ENCODE measurements at places on chromosomes 2 and 18.

DNA sequence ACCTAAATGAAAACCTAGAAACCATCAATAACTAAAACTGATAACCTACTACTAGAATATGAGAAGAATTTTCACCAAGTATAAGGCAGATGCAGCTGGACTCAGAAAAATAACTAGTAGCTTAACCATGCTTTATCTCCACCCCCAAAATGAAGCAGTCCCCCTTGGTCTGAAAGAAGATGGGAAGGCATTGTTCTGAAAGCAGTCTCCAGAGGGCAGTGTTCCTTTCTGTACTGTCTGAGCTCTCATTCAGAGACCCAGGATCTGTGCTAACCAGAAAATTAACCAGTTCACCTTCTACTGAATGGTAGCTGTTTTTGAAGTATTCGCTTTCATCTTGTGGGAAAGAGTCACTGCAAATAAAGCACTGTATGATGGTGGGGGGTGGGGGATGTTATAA, 273.0 kb downstream of the PDE11A start:
- DNase-seq = no peak

DNA sequence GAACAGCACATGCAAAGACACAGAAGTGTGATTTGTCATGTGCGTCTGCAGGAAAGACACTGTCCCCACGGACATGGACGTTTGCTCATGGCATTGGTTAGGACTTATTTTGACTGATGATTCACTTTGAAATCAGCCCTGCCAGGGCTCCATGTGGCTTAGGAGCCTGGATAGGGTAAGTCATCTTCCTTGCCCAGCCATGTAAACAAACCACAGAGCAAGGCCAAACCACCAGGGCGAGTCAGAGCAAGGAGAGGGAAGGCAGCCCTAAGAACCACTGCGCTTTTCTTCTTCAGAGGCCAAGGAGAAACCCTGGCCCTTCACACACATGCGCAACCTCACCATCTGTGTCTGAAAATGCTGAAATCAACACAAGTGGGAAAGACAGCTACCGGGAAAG, 88.8 kb downstream of the GFPT1 start:
- DNase-seq = no peak

GRCh38 chr18:10560452-10561045, 34.7 kb downstream of the NAPG start:
- peak; percentile 16 for DNase-seq

GRCh38 chr2:122366969-122367645, 611.7 kb downstream of the TSN start:
- DNase-seq = no peak

DNA sequence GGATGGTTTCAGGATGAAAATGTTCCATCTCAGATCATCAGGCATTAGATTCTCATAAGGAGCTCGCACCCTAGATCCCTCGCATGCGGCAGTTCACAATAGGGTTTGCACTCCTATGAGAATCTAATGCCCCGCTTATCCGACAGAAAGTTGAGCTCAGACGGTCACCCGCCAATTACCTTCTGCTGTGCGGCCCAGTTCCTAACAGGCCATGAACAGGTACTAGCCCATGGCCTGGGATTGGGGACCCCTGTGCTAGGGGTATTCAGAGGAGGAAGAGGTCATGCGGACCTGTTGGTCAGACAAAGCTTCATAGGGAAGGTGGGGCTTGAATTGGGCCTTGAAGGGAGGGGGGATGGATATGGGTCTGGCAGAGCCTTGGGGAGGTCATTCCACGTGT, 4.4 kb upstream of the BUB1 start:
- DNase-seq = no peak

DNA sequence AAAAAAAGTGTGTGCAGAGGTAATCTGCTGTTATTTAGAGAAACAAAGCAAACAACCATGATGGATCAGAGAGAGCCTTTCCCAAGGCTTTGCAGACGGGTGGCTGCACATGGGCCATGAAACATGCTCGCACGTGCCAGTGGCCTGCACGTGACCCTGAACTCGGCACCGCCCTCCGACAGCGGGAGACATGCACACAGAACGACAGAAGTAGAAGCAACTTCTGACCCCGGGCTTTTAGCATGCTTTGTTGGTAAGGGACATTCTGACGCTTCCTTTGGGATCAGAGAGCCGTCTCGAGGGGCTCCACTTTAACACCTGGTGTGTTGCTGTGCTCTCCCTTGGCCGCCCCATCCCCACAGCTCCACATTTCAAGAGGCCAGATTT, 112.5 kb downstream of the KCNF1 start:
- DNase-seq = no peak

GRCh38 chr18:57230861-57231585, 84.1 kb downstream of the BOD1L2 start:
- DNase-seq = no peak

DNA sequence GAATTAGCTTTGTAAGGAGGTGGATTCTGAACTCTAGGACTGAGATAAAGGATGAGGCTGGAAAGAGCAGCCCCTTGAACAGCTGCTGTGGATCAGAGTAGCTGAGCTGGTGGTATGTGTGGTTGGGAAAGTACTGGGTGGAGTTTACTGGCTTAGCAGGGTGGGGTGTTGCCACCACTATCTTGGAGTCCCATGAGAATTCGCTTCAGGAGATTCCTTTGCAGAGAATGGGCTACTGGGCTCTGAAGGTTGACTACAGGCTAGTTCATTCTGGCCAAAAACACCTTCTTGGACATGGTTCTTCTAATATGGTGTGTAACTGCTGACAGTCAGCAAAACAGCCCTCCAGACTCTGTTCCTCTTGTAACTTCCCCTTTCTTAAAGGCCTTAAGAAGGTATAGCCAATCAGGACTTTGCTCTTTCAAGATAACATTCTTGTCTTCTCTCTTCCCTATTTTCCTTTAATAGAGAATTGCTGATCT, 52.7 kb downstream of the TET3 start:
- no peak for DNase-seq

GRCh38 chr2:157329524-157329923, 3.9 kb upstream of the ERMN start:
- no peak for DNase-seq

- DNase-seq = no peak
Measured at GRCh38 chr2:199443589-199444130, 14.1 kb downstream of the SATB2 start.

DNA sequence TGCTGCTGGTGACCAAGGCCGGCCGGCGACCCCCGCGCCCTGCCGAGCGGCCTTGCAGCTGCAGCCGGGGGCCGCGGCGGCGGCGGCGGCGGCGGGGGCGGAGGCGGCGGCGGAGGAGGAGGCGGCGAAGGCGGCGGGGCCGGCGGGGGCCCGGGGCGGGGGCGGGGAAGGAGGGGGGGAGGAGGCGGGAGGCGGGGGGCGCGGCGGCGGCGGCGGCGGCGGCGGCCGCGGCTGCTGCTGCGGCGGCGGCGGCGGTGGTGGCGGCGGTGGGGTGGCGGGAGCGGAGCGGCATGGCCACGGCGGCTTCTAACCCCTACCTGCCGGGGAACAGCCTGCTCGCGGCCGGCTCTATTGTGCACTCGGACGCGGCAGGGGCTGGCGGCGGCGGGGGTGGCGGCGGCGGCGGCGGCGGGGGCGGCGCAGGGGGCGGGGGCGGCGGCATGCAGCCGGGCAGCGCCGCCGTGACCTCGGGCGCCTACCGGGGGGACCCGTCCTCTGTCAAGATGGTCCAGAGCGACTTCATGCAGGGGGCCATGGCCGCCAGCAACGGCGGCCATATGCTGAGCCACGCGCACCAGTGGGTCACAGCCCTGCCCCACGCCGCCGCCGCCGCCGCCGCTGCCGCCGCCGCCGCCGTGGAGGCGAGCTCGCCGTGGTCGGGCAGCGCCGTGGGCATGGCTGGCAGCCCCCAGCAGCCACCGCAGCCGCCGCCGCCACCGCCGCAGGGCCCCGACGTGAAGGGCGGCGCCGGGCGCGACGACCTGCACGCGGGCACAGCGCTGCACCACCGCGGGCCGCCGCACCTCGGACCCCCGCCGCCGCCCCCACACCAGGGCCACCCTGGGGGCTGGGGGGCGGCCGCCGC, 1.5 kb downstream of the POU3F3 start:
- no peak for DNase-seq

- DNase-seq = no peak
Measured at GRCh38 chr2:231597014-231597611, 4.4 kb downstream of the TEX44 start.

- no peak for DNase-seq
Measured at GRCh38 chr18:9325716-9326115, 8.9 kb upstream of the TWSG1 start.

GRCh38 chr18:21998486-21998885, 170.9 kb upstream of the GATA6 start:
- DNase-seq = no peak

- no peak for DNase-seq
Measured at GRCh38 chr2:184524551-184525382, 73.6 kb upstream of the ZNF804A start.

- no peak for DNase-seq
Measured at GRCh38 chr2:11537951-11538350, 4.1 kb downstream of the GREB1 start.

- no peak for DNase-seq
Measured at GRCh38 chr2:173286153-173286809, 68.4 kb upstream of the CDCA7 start.

DNA sequence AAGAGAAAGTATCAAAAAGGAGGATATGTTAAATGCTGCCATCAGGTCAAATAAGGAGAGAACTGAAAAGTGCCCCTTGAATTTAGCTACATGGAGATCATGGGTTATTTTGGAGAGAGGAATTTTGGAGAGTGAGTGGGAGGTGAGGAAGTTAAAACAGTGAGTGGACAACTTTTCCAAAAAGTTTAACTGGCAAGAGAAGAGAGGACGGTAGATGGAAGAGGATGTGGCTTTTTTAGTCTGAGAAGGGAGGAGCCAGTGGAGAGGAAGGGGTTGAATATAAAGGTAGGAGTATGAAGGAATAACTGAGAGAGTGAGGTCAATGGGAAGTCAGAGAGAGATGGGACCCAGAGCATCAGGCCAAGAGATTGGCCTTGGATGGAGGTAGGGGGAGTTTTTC, 62.5 kb upstream of the NFE2L2 start:
- no peak for DNase-seq

GRCh38 chr2:46545015-46545839, 65.9 kb downstream of the TMEM247 start:
- no peak for DNase-seq

GRCh38 chr2:219020604-219021365, 20.5 kb downstream of the CFAP65 start:
- DNase-seq = no peak

GRCh38 chr2:159817283-159817682, 19.3 kb upstream of the CD302 start:
- DNase-seq = no peak

DNA sequence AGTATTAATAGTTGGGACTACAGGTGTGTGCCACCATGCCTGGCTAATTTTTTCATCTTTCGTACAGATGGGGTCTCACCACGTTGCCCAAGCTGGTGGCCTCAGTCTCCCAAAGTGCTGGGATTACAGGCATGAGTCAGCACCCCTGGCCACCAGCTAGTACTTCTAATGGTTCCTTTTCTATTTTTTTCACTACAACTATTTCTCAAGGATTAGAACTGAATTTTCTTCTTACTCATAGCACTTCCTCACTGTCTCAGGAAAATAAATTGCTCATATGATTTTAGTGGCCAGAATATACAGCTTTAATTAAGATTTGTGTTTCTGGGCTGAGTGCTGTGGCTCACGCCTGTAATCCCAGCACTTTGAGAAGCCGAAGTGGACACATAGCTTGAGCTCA, 43.2 kb upstream of the SOS1 start:
- DNase-seq = no peak

DNA sequence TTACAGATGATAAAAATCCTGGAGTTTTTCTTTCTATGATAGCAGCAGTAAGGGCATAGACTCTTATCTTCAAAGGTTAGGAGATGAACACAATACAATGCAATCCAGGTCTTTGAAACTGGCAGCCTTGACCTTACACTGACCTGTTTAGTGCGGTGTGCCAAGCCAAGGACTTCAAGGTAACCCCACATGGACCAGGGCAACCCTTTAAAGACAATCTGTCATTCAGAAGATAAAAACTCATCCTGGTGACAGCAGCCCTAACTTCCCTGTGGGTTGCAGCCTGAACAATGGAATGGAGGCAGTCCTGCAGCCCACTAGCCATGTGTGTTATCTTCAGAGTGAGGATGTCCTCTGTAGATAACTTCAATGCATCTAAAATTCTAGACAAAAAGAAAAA, 78.1 kb downstream of the RTTN start:
- no peak for DNase-seq

DNA sequence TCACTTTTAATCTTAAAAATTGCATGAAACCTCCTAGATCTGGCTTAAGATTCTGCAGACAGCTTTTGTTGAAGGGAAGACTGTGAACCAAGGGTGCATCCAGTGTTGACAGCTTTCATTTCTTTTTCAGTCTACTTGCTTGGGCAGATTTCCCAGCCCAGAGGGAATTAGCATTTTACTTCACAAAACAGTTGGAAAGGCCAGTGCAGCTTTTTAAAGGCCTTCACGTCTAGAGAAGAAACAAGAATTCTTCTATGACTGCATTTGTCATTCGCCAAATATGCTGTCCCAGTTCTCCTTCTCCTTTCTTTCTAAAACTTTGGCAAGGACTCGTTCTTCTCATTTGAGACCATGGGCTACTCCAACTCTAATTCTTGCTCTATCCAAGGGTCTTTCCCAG, 17.4 kb downstream of the NTSR2 start:
- no peak for DNase-seq

GRCh38 chr2:168626096-168626495, 170.0 kb downstream of the CERS6 start:
- no peak for DNase-seq

GRCh38 chr2:106085181-106085940, 108.7 kb downstream of the UXS1 start:
- no peak for DNase-seq

GRCh38 chr18:42067518-42067917, 112.5 kb downstream of the PIK3C3 start:
- no peak for DNase-seq

- DNase-seq = no peak
Measured at GRCh38 chr18:27731211-27731610, 445.7 kb downstream of the CDH2 start.

- no peak for DNase-seq
Measured at GRCh38 chr2:102286041-102286440, 25.3 kb upstream of the IL1RL1 start.

GRCh38 chr2:212921061-212921460, 230.4 kb downstream of the IKZF2 start:
- DNase-seq = no peak

- DNase-seq = no peak
Measured at GRCh38 chr2:184851576-184851975, 253.2 kb downstream of the ZNF804A start.

DNA sequence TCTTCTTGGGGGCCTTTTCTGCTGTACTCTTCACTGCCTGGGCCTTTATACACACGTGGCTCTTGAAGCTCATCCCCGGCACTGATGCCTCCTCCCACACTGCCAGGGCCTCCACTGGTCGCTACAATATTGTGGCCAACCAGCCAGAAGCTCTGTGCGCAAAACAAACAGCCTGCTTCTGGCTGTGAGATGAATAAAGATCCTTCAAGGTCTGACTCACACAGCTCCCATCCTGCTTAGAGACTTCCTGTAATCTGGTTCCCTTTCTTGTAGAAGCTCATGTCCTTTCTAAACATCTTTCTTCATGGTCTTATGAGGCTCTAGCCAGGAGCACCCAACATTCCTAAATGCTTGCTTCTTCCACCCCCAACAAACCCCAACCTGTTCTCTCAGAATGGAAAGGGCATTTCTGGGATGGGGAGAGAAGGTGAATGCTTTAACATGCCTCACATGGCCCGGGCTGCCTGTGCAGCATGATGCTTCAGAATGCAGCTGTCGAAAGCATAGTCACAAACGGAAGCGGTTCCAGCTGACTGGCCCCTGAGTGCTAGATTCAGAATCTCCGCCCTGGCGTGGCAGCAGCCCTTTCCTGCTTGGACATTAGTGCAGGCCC, 24.6 kb downstream of the NRP2 start:
- no peak for DNase-seq

- DNase-seq = no peak
Measured at GRCh38 chr2:23464156-23464555, 79.2 kb downstream of the KLHL29 start.

Measured in cerebellar nuclear complex (tissue), 1 donor.